Stimulated activated CD4-positive, alpha-beta T cell treated with anti-CD3 and anti-CD28 coated beads, Interleukin-2, amount 100 ng/mL, for 4 hours (primary cell): ENCODE measurements at places on chromosomes 3 and 15.

GRCh38 chr3:152148579-152148978 lies 120.2 kb upstream of the MBNL1 start:
- DNase-seq = no peak

DNA sequence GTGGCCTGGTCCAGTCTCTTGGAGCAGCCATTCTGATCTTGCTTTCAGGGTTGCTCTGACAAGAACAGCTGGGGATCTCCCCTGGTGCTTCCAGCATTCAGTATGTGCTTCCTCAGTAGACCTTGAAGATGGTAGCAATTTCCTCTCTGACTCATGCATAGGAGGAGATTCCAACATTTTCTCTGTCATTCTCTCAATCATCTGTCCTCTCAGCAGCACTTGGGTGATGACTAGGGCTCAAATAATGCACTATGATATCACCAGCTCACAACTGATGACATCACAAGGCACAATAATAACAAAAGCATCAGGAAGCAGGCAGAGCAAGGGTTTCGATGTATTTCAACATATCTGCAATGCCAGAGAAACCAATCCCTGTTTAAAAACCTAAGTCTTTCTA lies 52.7 kb downstream of the NFKBIZ start:
- no peak for DNase-seq

GRCh38 chr15:34941185-34941698 lies 28.3 kb downstream of the AQR start:
- no peak for DNase-seq

DNA sequence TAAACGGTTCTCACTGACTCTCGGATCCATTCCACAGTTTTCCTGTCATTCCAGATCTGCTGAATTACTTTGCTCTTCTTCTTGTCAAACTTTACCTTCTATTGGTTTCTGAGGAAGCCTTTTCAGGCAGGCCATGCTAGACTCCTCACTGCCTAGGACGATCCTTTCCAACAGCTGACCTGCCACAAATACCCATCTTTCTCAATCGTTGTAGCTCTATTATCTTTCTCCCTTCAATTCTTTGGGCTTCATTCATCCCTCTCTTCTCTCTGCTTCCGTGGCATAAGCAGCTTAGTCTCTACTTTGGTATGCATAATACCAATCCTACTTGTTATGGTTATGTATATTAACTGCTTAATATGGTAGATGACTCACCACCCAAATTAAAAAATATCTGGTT lies 421.8 kb downstream of the NLGN1 start:
- DNase-seq = no peak

DNA sequence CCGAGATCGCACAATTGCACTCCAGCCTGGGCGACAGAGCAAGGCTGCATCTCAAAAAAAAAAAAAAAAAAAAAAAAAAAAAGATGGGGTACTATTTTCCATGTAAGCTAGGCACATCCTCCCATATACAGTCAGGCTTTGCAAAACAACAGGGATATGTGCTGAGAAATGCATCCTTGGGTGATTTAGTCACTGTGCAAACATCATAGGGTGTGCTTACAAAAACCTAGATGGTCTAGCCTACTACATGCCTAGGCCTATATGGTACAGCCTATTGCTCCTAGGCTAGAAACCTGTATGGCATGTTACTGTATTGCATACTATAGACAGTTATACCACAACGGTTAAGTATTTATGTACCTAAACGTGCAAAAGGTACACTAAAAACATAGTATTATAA lies 75.0 kb downstream of the TTBK2 start:
- no peak for DNase-seq

- DNase-seq = no peak
Observed at GRCh38 chr3:146974001-146974400, 368.9 kb upstream of the PLSCR5 start.
